Kidney (tissue), 22 donors: ENCODE measurements at places on chromosomes 13 and 19.

- DNase-seq: no peak
Observed at GRCh38 chr19:55382522-55383054, 1.5 kb downstream of the TMEM238 start.

- no peak for DNase-seq
Observed at GRCh38 chr13:48838193-48838973, 137.3 kb upstream of the FNDC3A start.

- DNase-seq: no peak
Observed at GRCh38 chr13:36673352-36673751, 468 bp upstream of the SERTM1 start.

DNA sequence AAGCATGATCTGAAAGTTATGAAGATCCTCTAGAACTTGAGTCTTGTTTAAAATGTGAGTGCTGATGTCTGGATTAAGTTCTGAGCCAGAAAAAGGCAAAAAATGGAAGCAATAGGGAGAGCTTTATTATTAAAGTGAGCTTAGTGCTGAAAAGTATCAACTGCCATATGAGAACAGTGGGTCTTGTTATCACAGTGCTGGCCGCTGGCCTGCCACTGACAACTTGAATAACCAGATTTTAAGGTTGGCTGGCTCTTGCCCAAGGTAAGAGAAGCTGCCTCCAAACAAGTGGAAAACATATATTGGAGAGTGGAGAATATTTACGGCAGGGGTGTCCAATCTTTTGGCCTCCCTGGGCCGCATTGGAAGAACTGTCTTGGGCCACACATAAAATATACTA lies 33.9 kb downstream of the NUFIP1 start:
- peak; percentile 39 for DNase-seq

GRCh38 chr13:111393221-111393790 lies 72.9 kb downstream of the TEX29 start:
- DNase-seq: no peak

GRCh38 chr13:97438856-97439595 lies 5.1 kb downstream of the RAP2A start:
- DNase-seq: no peak

GRCh38 chr19:13138171-13138915 lies 11.8 kb downstream of the STX10 start:
- no peak for DNase-seq

GRCh38 chr19:54172471-54173358 lies at the start of gene TMC4:
Gene TMC4, minus strand, starts transcription at chr19:54173160. Its CDS starts 43 bp downstream, at chr19:54173117.
- peak; percentile 71 for DNase-seq

GRCh38 chr19:48746738-48747575 lies at the start of gene IZUMO1:
Gene IZUMO1, minus strand, starts transcription at chr19:48746909. Its CDS starts 1,050 bp downstream, at chr19:48745859.
- DNase-seq: peak; percentile 91

DNA sequence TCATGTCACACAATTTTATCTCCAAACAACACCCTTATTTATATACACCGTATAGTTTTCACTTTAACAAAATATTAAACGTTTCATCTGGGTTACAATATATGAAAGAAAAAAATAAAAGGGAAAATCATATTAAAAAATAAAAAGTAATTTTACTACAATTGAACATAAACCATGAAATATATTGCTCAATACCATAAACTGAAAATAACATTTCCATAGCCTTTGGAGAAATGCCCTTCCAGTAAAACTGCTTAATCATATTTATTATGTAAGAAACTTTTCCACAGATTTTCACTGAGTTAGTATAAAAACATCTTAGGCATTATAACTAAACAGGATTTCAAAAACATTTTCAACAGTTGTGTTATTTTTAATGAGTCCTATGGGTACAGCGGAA lies 1.5 kb upstream of the ZNF347 start:
- DNase-seq: no peak

GRCh38 chr13:93628136-93628797 lies 401.7 kb downstream of the GPC6 start:
- no peak for DNase-seq

DNA sequence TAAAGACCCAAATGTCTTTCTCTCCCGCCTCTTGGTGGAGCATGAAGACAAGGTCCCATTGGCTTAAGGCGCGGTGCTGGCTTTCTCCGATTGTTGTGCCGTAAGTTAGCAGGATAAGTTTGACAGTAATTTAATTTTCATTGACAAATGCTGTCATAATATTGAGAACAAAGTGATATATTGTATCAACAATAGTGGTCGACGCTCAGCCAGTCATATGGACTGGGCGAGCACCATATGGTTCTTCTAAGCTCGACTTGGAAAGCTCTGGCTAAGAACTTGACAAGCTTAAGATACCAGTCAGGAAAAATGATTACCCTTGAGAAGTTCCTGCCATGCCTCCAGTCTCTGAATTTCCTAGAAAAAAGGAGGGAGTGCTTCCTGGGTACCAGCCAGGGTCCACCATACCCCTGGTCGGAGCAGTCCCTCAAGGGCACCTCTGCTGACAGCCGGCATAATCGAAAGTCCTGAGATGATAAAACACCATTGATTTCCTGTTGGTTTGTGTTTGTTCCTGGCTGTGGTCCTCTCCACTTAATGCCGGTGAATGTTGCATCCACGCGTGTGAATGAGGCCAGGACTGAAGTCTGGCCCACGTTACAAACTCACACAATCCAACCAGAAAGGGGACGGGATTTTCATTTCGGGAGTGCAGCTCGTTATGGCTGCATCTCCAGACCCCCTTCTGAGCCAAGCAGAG lies 262.1 kb downstream of the ZNF536 start:
- DNase-seq: no peak

- no peak for DNase-seq
Observed at GRCh38 chr19:7674010-7675005, 2.6 kb upstream of the MCEMP1 start.

DNA sequence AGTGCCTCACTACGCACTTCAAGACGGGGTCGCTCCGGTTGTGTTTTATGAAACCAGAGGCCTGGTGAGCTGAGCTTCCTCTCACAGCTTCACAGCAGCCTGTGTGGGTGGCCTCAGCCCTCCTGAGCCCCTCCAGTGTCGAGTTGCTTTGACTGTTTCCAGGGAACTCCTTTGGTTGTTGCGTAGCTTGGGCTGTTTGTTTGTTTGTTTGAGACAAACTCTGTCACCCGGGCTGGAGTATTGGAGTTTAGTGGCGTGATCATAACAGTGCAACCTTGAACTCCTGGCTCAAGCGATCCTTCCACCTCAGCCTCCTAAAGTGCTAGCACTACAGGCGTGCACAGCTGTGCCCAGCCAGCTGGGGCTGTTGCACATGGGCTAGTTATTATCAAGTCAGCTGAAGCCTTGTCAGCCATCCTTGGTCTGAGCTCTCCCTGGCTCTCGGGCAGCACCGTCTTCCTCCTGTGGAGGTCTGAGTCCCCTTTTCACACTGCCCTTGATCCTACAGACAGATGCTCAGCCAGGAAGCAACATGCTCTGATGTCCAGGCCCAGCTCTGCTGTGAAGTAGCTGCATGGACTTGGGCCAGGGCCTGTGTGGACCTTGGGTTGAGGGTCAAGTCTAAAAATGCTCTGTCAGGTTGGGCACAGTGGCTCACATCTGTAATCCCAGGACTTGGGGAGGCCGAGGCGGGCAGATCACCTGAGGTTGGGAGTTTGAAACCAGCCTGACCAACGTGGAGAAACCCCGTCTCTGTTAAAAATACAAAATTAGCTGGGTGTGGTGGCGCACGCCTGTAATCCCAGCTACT lies 10.2 kb downstream of the DOT1L start:
- no peak for DNase-seq
